Esophagus squamous epithelium (tissue), 5 donors: ENCODE measurements at places on chromosomes 5 and 9. TPM values are rescaled to one million over a fixed set of nuclear protein-coding genes. Genes with fewer than 3 reads are reported as not detected.

Gene FAM151B
- 0.76 TPM for total RNA-seq

Gene UNC13B
- 36.8 TPM for total RNA-seq

DNA sequence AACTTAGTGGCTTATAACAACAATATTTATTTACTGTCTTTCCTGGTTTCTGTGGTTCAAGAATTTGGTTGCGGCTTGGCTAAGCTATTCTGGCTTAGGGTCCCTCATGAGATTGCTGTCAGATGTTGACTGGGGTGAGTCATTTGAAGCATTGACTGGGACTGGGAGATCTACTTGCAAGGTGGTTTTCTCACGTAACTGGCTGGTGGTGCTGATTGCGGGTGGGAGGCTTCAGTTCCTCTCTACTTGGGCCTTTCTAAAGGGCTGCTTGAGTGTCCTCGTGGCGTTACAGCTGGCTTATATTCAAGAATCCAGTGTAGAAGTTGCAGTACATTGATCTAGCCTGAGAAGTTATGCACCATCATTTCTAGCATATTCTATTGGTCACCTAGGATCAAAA, 218.5 kb upstream of the ELAVL2 start:
- no peak for DNase-seq

- no peak for DNase-seq
These were observed 3.9 kb upstream of the RABL6 start for GRCh38 chr9:136803551-136804508.

Gene ASPN
- 0.34 TPM for total RNA-seq

- DNase-seq: no peak
These were observed 327.0 kb upstream of the KLF4 start for GRCh38 chr9:107816561-107817021.

Gene SLC6A3
- not detected for total RNA-seq

Gene ADGRD2
- total RNA-seq: not detected

- no peak for DNase-seq
These were observed 159.5 kb downstream of the GAPVD1 start for GRCh38 chr9:125421166-125421565.

- DNase-seq: no peak
These were observed 20.5 kb downstream of the MVB12B start for GRCh38 chr9:126347093-126347492.

Gene BTNL9
- total RNA-seq: 27.7 TPM

- DNase-seq: no peak
These were observed 240.7 kb downstream of the ARRDC3 start for GRCh38 chr5:91142386-91142785.

- DNase-seq: no peak
These were observed 302.1 kb downstream of the PARP8 start for GRCh38 chr5:50968356-50969149.

Gene WNK2
- total RNA-seq: 8.8 TPM

DNA sequence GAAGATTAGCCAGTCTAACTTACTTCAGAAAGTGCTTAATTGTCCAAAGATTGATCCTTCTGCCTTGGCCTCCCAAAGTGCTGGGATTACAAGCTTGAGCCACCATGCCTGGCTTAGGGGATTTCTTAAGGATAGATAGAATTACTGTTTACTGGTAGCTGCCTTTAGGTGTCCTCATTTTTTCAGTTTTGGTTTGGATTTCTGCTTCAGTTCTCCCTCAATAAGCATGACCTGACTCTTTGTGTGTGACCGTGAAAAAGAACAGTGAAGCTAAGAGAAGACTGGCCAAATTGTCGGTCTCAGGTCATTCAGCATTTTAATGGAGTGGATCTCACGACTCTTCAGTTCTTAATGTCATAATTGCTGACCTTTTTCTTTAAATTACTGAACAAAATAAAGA, 22.9 kb upstream of the CMYA5 start:
- DNase-seq: no peak

DNA sequence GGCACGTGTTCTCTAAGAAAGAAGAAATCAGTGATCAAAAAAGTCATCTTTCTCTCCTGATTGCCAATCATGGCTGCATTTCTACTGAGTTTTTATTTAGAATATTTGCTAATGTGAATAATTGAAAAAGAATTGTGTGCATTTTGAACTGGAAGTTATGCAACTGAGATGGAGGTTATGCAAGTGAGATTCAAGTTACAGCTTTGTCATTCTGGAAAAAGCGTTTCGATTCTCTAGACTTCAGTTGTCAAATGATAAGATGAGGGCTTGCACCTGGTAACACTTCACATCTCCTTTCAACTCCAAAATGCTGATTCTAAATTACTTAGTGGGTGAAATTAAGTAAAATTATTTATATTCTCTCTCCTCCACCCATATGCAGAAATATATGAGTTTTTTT, 36.4 kb downstream of the C6 start:
- DNase-seq: no peak

- no peak for DNase-seq
These were observed 339.9 kb downstream of the ACTL7B start for GRCh38 chr9:108515856-108516255.

DNA sequence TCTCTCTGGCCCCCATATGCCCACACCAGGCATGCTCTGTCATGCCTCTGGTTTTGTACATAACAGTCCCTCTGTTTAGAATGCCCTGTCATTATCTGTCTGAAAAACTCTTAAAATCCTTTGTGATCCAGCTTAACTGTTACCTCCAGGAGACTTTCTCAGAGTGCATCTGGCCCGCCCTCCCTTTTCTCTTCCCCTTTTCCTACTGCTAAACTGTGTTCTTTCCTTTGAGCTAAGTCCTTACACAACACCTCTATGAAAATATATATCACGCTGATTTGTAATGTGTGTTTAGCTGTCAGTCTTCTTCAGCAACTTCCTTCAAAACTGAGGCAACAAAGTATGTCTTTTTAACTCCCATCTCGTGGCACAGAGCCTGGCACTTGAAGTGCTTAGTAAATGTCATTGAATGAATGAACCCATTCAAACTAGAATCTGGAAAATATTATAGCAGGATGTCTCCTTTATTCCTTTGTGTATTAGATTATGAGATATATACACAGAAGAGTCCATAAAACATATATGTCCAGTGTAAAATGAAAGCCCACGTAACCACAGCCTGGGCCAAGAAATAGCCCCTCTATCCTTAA, 166.2 kb upstream of the KLF9 start:
- DNase-seq: no peak

DNA sequence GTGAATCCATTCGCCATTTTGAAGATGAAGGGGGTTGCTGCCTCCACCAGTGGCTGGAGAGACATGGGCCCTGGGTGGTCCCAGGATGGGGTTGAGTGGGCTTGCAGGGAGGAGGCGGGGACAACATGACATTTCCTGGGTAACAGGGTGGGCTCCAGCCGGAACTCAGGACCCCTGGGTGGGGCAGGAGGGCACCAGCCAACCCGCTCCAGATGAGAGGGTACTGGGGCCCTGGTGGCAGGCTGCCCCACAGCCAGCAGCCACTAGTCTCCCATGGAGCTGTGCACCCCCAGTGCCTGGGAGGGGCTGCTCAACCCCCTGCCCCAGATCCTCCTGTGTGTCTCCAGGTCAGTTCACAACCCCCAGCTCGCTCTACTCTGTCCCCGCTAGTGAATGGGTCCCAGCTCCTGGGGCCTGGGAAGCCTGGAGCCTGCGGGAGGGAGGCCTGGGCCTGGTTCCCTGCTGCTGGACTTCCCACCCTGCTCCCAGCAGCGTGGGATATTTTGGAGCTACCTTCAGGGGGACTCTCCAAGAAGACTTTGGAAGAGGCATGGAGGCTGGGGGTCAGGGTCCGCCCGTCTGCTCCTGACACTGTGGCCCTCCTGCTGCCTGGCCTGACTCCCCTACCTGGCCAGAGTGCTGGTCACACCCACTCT, 55.9 kb downstream of the AHRR start:
- no peak for DNase-seq

Gene WWC1
- 15.6 TPM for total RNA-seq

Gene LEAP2
- 0.30 TPM for total RNA-seq

Gene SAXO1
- total RNA-seq: not detected

Gene DRD1
- total RNA-seq: 0.19 TPM

Gene FOXI1
- total RNA-seq: not detected

- no peak for DNase-seq
These were observed 678 bp downstream of the PLPP7 start for GRCh38 chr9:131290036-131290766.

Gene LRRC70
- total RNA-seq: 1.7 TPM

GRCh38 chr5:121949885-121950284, 11.9 kb upstream of the SRFBP1 start:
- no peak for DNase-seq

DNA sequence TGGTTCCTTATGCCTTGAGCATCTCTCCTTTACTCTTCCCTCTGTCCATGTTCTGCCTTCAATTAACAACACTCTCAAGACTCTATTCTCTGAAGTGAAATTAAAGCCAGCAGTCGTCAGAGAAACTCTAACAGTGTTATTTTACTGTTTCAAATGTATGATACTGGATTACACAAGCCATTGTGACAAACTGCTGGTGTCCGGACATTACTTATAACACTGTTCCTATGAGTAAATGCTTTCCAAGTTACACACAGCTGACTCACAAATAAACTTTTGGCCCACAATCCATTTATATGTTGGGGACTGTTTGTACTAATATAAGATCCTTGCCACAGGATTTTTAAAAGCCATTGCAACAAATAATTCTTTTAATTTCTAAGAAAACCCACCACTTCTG, 63.2 kb upstream of the GHR start:
- DNase-seq: no peak

DNA sequence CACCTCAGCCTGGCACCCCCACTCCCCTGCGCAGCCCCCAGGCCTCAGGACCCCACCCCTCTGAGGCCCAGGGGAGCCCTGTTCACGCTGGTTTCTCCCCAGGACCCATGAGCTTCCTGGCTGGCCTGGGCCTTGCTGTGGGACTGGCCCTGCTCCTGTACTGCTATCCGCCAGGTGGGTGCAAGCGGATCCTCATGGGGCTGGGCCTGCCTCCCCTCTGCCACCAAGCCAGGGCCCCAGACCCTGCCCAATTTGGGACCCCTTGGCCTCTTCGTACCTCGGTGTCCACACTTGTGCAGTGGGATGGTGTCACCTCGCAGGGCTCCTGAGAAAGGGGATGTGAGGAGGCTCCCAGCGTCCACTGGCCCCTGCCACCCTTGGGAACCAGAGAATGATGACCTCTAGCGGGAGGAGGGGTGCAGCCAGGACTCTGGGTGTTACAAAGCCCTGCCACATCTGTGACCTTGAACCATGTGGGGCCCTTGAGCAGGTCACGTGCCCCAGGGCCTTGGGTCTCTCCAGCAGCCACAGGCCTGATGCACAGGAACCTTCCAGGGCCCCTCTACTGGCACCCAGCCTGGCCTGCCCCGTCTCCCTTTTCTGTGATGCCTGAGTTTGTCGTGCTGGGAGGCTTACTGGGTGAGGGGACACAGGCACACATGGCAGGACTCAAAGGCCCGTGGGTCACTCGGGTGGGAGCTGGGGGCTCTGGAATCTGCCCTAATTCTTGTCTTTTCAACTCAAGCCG, 16.3 kb downstream of the CARD19 start:
- no peak for DNase-seq
